Cerebellum (tissue), 4 donors: ENCODE measurements at places on chromosomes 5 and 9.

DNA sequence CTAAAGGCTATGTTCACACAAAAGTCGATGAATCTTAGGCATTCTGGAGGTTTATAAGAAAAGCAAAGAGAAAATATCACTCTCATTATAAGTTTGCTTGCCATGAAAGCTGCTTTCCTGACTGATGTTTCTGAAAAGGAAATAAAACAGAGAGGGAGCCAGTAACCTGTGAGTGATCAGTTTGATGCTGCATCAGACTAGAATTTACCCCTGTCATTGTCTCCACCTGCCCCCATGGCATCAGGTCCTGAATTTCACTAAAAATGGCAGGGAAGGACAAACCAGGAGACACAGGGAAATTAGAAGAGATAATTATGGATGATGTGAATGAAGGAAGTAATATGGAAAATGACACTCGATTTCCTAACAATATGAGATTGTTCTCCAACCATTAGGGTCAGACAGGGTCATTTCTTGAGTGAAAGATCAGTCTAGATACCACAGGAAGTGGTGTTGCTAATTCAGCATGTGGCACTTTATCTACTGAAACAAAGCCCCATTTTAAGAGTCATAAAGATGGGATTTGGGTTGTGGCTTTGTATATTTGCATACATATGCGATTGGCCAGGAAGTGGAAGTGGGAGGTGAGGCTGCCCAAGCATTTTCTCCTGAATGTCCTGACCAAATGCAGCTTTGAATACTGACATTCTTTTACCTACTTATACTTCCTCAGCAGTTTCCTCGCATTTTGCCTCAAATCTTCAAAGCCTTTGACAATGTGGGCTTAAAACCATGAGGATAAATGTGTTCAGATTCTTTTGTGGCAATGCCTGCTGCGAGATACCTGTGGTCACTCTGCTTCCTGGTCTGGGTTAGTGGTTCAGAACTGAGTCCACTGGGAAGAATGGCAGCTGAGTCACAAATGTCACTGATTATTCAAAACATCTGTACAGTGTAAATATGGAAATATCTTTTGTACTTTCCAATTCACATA lies 29.7 kb downstream of the MEGF10 start:
- DNase-seq = no peak

DNA sequence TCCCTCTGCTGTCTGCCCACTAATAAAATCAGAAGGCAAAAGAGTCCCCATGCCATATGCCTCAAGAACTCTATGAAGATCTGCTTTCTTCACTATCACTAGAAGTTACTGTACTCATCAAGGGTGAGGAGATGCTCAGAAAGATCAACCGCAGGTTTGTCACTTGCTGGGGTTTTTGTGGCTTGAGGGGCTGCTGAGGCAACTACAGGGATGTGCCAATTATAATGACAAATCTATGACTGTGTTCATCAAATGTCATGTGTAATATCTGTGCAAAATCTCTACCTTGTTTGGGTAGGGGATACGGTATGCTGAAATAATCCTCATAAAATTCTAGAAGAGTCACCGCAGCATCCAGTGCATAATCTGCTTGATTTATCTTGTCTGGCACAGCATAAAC lies 13.0 kb downstream of the ERAP1 start:
- no peak for DNase-seq

- DNase-seq = no peak
Measured at GRCh38 chr5:102801371-102801770, 46.3 kb downstream of the PAM start.

- DNase-seq = no peak
Measured at GRCh38 chr9:75866273-75866871, 24.1 kb upstream of the PCSK5 start.

DNA sequence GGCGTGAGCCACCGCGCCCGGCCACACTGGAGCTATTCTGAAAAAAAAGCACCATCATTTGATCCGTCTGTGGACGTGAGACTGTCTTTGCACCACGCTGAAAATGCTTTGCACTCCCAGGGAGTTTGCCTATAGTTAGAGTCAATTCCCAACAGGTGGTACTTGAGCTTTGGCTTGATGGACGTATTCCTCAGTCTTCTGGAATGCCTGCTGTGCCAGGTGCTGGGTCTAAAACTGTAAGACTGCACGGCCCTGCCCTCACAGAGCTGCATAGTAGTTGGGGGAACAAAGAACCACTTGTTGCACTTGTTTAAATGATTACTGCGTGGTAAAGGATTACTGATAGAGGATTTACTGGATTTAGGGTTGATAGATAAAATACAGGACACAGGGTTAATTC lies 3.4 kb upstream of the CCNO start:
- no peak for DNase-seq

DNA sequence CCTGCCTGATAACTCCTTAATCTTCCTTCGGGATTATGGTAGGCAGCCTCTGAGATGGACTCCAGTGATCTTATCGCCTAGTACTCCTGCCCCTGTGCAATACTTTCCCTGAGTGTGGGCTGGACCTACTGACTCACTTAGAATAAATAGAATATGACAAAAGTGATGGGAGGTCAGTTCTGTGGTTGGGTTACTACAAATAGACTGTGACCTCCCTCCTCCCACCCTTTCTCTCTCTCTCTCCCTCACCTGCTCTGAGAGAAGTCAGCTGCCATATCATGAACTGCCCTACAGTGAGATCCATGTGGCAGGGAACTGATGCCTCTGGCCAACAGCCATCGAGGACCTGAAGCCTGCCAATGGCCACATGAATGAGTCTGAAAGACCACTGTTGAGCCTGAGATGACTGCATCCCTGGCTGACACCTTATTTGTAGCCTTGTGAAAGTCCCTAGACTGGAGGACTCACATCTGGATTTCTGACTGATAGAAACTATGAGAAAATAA lies 31.7 kb downstream of the NRG2 start:
- peak; percentile 44 for DNase-seq

DNA sequence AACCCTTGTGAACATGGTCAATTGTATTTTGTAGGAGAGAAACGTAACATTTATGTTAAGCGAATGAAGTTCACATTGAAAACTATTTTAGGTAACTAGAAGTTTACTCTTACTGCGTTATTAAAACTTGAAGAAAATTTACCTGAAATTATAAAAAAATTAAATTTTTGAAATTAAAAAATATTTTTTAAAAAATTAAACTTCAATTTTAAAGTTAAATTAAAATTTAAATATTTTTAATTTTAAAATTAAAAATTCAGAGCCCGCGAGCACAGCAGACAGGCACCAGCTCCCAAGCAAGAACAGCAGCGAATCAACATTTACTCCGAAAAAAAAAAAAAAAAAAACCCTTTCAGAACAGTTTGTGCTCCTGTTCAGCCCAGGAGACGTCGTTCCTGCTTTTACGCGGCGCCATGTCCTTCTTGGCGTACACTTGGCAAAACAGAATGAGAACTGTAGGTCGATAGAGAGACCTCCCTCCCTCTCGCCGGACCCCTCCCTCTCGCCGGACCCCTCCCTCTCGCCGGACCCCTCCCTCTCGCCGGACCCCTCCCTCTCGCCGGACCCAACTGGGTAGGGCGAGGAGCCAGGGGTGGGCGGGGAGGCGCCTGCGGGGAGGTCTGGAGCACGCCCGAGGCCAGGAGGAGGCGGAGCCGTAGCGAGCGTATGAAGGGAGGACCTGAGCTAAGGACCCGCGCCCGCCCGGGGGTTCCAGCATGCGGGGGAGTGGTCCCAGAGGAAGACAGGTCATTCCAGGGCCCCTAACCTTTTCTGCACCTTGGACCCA lies 235.8 kb downstream of the ROR2 start:
- DNase-seq = no peak

DNA sequence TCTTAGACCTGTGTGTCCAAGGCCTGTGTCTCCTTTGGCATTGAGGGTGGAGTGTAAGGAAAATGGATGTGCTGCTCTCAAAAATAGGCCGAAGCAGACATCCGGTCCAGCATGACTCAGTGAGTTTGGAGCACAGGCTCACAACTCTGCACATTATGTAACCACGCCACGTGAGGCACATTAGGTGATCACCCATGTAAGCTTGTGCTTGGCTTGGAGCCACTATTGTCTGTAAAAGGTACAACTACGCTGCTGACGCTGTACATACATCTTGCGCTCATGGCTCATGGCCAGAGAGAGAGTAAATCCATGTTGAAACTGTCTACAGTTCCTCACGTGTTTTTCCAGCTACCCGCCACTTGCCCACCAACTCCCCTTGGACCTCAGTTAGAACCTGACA lies 177.5 kb downstream of the PDE4D start:
- DNase-seq = no peak

DNA sequence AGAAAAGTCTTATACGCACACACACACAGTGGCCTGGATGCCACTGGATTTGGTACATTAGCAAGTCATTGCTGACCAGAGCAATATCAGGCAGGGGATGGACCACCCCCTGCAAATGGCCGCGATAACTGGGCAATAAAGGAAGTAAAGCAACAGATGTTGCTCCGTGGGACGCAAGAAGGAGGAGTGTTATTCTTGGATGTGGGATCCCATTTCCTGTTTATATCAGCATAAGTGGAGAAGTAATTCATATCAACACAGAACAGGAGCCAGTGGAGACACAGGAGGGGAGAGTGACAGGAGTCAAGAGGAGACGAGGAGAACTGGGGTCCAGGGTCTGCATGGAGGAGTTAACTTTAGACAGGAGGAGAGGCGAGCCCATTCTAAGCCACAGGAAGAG lies 18.4 kb downstream of the RUFY1 start:
- DNase-seq = no peak

DNA sequence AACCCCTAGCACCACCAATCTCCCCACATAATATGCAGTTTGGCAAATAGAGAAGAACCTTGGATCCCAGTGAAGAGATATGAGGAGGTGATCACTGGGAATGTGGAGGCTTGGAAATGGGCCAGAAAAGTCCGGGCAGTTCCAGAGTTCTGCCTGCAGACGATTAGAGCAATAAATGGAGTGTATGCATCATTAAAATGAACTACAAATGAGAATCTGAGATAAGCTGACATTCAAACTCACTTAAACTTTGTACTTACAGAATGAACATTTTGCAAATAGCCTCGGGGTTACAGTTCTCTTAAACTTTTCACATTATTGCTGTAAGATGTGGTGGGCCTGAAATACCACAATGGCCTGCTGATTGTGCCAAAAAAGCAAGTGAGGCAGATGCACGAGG lies 23.0 kb upstream of the LHFPL2 start:
- no peak for DNase-seq
